ENCODE measurements at places on chromosomes 6 and 20. TPM values are rescaled to one million over a fixed set of nuclear protein-coding genes. Genes with fewer than 3 reads are reported as not detected.

DNA sequence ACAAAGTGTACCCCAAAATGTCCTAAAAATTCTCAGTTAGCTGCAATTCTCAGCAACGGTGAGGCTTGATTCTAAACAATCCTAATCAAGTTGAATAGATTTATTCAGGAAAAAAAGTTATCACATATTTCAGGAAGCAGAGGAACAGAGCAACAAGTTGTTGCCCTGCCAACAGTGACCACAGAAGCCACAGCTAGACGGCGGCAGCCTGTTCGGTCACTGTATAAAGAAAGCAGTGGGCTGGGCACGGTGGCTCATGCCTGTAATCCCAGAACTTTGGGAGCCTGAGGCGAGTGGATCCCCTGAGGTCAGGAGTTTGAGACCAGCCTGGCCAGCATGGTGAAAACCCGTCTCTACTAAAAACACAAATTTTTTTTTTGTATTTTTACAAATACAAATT is 171.2 kb upstream of the BMP5 start:
- no peak for DNase-seq

GRCh38 chr6:25488156-25488555 is 163.9 kb upstream of the SCGN start:
- no peak for DNase-seq

GRCh38 chr6:37741757-37742400 is 44.2 kb upstream of the MDGA1 start:
- DNase-seq = no peak

- DNase-seq = no peak
Observed at GRCh38 chr20:36850759-36851158, 25.2 kb upstream of the TLDC2 start.

DNA sequence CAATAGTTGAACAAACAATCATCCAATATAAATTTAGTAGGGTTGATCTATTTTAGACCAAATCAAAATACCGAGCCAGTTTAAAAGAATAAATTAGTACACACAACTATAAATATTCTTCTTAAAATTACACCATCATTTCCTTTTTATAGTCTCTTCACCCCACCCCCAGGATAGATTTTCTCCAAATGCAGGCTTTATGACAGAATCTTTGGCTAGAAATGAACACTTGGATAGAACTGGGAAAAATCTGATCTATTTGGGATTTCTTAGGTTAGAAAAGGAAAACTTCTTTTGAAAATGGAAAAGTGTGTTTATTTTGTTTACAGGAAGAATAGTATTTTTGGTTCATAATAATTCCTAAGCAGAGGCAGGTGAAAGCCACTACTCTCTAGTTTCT is 74.6 kb downstream of the HMGN3 start:
- no peak for DNase-seq

NEDD9 gene
- 77.2 TPM for total RNA-seq

ADTRP gene
- total RNA-seq = 2.4 TPM

Data from omental fat pad (tissue), 4 donors.